ENCODE measurements at places on chromosomes 11 and 22.

DNA sequence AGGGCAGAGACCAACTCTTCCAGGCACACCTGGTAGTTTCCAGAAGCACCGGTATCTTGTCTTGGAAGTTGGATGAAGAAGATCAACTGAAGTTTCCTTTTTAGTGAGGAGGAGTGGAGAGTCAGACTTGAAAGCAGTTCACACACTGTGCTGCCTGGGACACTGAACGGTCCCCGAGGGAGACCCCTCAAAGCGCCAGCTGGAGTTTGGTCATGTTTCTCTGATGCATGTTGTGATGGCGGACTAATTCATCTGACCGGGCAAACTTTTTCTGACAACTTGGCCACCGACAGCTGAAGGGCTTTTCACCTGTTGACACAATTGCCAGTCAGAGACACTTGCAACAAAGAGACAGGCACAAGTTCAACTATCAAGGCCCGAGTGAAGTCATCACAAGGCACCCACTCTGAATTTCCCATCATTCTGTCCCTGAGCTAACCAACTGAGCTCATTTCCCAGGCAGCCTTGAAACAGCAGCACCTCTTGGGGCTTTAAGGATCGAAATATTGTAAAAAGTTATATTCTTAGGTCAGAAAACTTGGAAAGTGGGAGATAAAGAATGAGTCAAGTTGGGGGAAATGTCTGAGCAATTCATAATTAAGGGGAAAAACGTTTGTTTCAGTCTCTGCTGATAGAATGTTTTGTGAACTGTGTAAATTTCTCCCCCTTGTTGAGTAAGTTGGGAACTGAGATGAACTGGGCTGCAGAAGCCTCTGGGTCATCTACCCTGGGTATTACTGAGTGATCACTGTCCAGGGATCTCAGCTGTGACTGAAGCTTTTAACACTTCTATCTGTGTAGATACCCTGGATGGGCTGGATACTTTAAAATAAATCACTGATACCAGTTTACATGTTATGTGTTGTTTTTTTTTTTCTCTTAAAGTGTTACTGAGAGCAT, 46.2 kb downstream of the WT1 start:
- DNase-seq = no peak

- no peak for DNase-seq
These were observed 762 bp downstream of the ANKRD13D start for GRCh38 chr11:67289651-67290479.

- no peak for DNase-seq
These were observed 390 bp upstream of the FGF3 start for GRCh38 chr11:69819541-69820070.

GRCh38 chr11:69000391-69000790, 12.7 kb downstream of the MRGPRF start:
- DNase-seq = no peak

GRCh38 chr11:111299101-111300026, 1.0 kb downstream of the POU2AF3 start:
- no peak for DNase-seq

DNA sequence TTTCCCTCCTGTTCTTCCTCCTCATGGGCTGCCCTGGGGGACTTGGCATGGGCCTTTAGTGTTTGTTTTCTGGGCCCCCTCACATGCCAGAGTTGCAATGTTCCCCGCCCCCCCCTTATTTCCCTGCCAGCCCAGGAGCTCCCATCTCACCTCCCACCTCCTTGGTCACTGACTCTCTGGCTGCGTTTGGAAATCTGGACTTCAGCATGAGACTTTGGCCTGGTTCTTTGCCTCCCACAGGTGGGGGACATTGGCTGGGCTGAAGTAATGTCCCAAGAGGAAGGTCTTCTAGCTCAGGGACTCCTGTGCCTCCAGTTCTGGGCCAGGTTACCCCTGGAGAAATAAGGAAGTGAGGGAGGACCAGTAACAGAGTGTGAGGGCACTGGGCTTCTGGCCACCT, 7.0 kb downstream of the MTFP1 start:
- no peak for DNase-seq

- DNase-seq = no peak
These were observed 911.1 kb downstream of the TBC1D22A start for GRCh38 chr22:47673557-47673956.

GRCh38 chr11:130940706-130941105, 24.4 kb upstream of the SNX19 start:
- DNase-seq = no peak
